Liver (tissue), 10 donors: ENCODE measurements at places on chromosomes 2 and 18. TPM values are rescaled to one million over a fixed set of nuclear protein-coding genes. Genes with fewer than 3 reads are reported as not detected.

DNA sequence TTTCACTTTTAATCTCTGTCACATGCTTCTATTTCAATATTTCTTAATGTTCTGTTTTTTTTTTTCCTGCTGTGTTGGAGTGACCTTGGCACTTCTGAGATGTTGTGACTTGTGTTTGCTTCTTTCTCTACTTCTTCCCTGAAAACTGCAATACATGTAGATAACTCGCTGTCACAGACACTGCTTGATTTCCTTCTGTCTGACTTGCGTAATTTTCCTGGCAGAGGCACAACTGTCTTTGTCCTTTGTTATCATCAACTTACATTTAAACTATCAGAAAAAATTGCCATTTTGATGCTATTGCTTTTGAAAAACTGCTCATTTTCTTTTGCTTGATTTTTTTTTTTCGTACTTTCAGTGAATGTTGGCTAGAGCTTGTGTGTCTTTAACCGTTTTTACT, 69.0 kb downstream of the BABAM2 start:
- no peak overlapping the region for H3K4me3 ChIP-seq
- DNase-seq: no peak
- no peak overlapping the region for H3K27ac ChIP-seq

- no peak for DNase-seq
- no peaks in the 10 kb centered on the region for H3K27me3 ChIP-seq
- no peak overlapping the region for H3K4me3 ChIP-seq
- H3K4me1 ChIP-seq: no peaks in the 10 kb centered on the region
- no peaks in the 10 kb centered on the region for H3K36me3 ChIP-seq
Observed at GRCh38 chr18:69444221-69444620, 43.5 kb downstream of the DOK6 start.

GRCh38 chr2:178602901-178603300, 122.6 kb downstream of the PLEKHA3 start:
- H3K4me3 ChIP-seq: no peak overlapping the region
- H3K36me3 ChIP-seq: no peaks in the 10 kb centered on the region
- H3K27ac ChIP-seq: no peak overlapping the region
- DNase-seq: no peak
- no peaks in the 10 kb centered on the region for H3K4me1 ChIP-seq
- no peaks in the 10 kb centered on the region for H3K27me3 ChIP-seq

DNA sequence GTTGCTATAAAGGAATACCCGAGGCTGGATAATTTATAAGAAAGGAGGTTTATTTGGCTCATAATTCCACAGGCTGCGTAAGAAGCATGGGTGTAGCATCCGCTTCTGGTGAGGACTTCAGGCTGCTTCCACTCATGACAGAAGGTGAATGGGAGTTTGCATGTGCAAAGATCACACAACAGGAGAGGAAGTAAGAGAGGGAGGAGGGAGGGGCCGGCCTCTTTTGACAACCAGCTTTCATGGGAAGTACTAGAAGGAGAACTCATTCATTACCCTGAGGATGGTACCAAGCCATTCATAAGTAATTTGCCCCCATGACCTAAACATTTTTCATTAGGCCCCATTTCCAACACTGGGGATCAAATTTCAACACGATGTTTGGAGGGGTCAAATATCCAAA, 386.8 kb upstream of the NETO1 start:
- H3K4me3 ChIP-seq: no peak overlapping the region
- H3K4me1 ChIP-seq: no peaks in the 10 kb centered on the region
- no peaks in the 10 kb centered on the region for H3K27me3 ChIP-seq

DNA sequence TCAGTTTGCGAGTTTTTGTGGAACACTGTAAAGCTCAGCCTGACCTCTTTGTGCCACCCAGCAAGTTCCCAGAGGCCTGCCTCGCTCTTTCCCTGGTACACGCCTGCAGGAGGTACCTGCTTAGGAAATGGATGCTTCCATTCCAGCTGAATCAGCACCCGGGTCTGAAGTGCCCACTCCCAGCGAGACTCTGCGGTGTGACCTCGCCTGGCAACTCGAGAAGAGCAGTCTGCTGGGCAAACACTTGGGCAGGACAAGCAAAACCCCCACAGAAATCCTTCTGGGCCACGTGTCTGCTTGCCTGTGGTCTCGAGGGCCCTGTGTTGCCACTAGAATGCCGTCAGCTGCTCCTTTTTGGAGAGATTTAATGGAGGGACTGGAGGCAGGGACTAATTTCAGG, 127.6 kb downstream of the MAPK4 start:
- H3K4me3 ChIP-seq: no peak overlapping the region
- DNase-seq: no peak
- no peaks in the 10 kb centered on the region for H3K36me3 ChIP-seq
- no peak overlapping the region for H3K27ac ChIP-seq
- no peaks in the 10 kb centered on the region for H3K27me3 ChIP-seq
- no peaks in the 10 kb centered on the region for H3K4me1 ChIP-seq

- no peaks in the 10 kb centered on the region for H3K36me3 ChIP-seq
- H3K27ac ChIP-seq: no peak overlapping the region
- no peaks in the 10 kb centered on the region for H3K27me3 ChIP-seq
- H3K4me3 ChIP-seq: no peak overlapping the region
- peak; percentile 17 for DNase-seq
Observed at GRCh38 chr2:95269036-95269680, 5.1 kb upstream of the PROM2 start.

GRCh38 chr2:60297296-60298005, 256.0 kb downstream of the BCL11A start:
- no peaks in the 10 kb centered on the region for H3K4me1 ChIP-seq
- no peaks in the 10 kb centered on the region for H3K36me3 ChIP-seq
- H3K27me3 ChIP-seq: no peaks in the 10 kb centered on the region
- no peak overlapping the region for H3K4me3 ChIP-seq
- DNase-seq: peak; percentile 42
- no peak overlapping the region for H3K27ac ChIP-seq

DNA sequence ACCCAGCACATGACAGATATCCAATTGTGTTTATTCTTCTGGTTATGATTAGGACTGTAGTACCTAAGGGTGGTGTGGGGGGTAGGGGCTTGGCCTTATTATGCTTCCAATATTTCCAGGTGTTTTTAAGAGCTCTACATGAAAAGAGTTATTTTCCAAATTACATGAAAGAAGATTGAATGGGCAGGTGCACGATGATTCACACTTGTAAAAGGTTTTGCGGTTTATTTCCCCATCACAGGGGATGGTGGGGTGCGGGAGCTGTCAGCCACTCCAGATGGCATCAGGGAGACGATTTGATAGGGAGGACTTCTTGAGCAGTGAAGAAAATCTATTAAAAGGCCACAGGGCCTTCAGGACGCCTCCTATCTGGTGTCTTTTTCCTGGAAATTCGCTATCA, 15.1 kb upstream of the CCBE1 start:
- H3K36me3 ChIP-seq: no peaks in the 10 kb centered on the region
- no peak for DNase-seq
- H3K27ac ChIP-seq: no peak overlapping the region
- H3K4me3 ChIP-seq: no peak overlapping the region
- H3K27me3 ChIP-seq: no peaks in the 10 kb centered on the region

- no peak for DNase-seq
- no peak overlapping the region for H3K4me3 ChIP-seq
- H3K4me1 ChIP-seq: no peaks in the 10 kb centered on the region
- H3K27me3 ChIP-seq: no peaks in the 10 kb centered on the region
Observed at GRCh38 chr2:234273887-234274584, 222.8 kb downstream of the ARL4C start.

- DNase-seq: no peak
- no peak overlapping the region for H3K4me3 ChIP-seq
- no peaks in the 10 kb centered on the region for H3K36me3 ChIP-seq
- no peak overlapping the region for H3K27ac ChIP-seq
Observed at GRCh38 chr18:33239298-33239697, 201.2 kb downstream of the CCDC178 start.

GRCh38 chr2:12858786-12859185, 142.1 kb downstream of the TRIB2 start:
- H3K4me3 ChIP-seq: no peak overlapping the region
- no peaks in the 10 kb centered on the region for H3K27me3 ChIP-seq
- H3K4me1 ChIP-seq: no peaks in the 10 kb centered on the region
- no peak overlapping the region for H3K27ac ChIP-seq

DNA sequence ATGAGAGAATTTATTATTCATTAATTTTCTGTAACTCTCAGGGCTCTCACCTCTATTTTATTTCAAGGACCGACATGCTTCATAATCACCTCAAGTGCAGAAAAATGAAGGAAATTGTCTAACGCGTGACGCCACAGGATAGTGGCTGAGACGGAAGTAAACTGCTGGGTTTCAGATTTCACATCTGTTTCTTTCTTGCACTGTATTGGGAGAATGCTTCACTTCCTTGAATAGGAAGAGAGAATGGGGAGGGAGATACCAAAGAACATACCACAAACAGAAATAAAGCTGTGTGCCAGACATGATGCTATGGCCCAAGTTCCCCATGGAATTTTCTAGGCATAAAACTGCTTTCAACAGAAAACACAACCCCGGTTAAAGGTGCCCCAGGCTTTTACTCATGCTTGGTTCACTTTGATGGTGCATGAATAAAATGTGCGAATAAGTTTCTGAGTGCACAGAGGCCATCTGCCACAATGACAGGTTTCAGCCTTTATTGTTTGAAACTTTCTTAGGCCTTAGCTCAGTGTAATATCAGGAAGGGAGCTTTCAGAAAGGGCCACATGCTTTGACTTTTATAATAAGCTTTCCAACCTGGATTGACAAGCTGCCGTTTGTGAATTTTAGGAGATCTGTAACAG, 1116.4 kb downstream of the SOCS6 start:
- H3K4me1 ChIP-seq: no peaks in the 10 kb centered on the region
- no peak overlapping the region for H3K4me3 ChIP-seq
- H3K27me3 ChIP-seq: no peaks in the 10 kb centered on the region
- no peaks in the 10 kb centered on the region for H3K36me3 ChIP-seq
- H3K27ac ChIP-seq: no peak overlapping the region

GRCh38 chr2:235007664-235008457, 56.0 kb downstream of the SH3BP4 start:
- H3K27ac ChIP-seq: peak overlapping the region; percentile 51
- no peaks in the 10 kb centered on the region for H3K27me3 ChIP-seq
- no peak overlapping the region for H3K4me3 ChIP-seq
- DNase-seq: no peak
- no peaks in the 10 kb centered on the region for H3K36me3 ChIP-seq

- no peak overlapping the region for H3K4me3 ChIP-seq
- no peak overlapping the region for H3K27ac ChIP-seq
- DNase-seq: no peak
Observed at GRCh38 chr2:115129536-115129935, 687.1 kb downstream of the DPP10 start.

REEP1 gene
- total RNA-seq: 1.7 TPM

DTNA gene
- 3.2 TPM for total RNA-seq

MAP3K19 gene
- not detected for total RNA-seq

SLC23A3 gene
- total RNA-seq: 0.23 TPM

FBXO48 gene
- total RNA-seq: 0.75 TPM

PSTPIP2 gene
- total RNA-seq: 14.7 TPM

DDX1 gene
- total RNA-seq: 42.0 TPM

REG3G gene
- total RNA-seq: 0.28 TPM

FBLN7 gene
- total RNA-seq: 2.1 TPM

EIF2AK2 gene
- total RNA-seq: 20.0 TPM

MYO1B gene
- 434 TPM for total RNA-seq
